ENCODE measurements at places on chromosomes 2 and 18.
A peak's percentile ranks its signal among the peaks of the same experiment; 100 is the strongest.

DNA sequence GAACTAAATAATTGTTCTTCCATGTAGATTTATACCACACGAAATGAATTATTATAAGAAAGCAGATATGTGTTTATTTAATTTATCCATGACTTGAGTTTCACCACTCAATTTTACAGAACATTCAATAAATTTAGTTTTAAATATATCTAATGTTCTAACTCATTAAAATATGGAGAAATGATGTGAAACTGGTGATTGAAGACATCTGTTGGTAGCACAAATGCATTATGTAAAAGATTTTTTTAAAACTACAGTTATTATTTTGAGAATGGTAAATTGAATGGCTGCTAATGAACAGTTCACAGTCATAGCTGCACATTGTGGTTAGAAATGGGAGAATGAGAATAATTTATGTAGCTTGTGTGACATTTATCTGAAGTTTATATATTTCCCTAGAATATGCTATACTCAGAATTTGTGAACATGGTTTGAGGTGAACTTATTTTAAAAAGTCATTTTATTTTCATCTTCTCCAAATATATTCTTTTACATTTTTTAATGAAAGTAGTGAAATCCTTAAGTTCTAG, 203.5 kb downstream of the DPP4 start:
- DNase-seq, result no peak

- DNase-seq, result no peak
These were observed 401.5 kb upstream of the ETAA1 start for GRCh38 chr2:66995636-66996035.

DNA sequence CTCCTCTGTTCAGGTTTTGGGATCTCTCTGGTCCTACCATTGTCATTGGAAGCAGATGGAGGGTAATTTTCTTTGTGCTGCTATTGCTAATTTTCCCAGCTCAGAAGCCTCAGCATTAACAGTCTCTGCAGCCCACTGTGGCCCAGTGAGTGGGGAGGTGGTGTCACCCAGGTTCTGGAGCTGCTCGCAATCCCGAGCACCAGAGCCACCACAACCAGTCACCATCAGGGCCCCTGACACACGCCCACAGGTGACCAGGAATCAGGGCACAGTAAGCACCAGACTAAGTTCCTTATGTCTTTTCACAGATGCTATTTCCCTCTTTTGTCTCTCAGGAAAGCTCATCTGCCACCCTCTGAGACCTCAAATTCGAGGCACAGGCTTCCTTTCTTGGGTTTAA, 87.9 kb downstream of the SEPTIN10 start:
- DNase-seq, result no peak

DNA sequence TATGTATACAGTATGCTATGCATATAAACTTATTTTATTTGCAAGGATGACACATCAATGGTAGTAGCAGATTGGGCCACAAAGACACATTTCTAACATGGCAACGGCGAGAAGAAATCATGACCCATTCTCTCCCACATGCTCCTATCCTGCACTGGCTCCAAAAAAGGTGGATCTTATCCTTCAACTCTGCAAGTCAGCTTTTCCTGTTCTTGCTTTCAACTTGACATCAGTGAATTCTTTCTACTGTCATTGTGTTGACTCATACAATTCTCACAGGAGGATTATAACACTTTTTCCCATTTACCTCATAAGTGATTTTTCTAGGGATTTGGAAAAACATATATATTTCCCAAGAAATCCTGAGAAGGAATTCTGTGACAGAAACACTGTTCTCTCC, 53.1 kb downstream of the ACVR1 start:
- no peak for DNase-seq

- DNase-seq, result no peak
These were observed 50.2 kb upstream of the LYPD6B start for GRCh38 chr2:148988337-148988736.

GRCh38 chr2:230643576-230644291, 68.9 kb upstream of the CAB39 start:
- peak; percentile 22 for DNase-seq

GRCh38 chr2:223779877-223780276, 57.5 kb downstream of the AP1S3 start:
- DNase-seq, result peak; percentile 18

- DNase-seq, result no peak
These were observed 275.3 kb downstream of the KCNS3 start for GRCh38 chr2:18153741-18154140.

DNA sequence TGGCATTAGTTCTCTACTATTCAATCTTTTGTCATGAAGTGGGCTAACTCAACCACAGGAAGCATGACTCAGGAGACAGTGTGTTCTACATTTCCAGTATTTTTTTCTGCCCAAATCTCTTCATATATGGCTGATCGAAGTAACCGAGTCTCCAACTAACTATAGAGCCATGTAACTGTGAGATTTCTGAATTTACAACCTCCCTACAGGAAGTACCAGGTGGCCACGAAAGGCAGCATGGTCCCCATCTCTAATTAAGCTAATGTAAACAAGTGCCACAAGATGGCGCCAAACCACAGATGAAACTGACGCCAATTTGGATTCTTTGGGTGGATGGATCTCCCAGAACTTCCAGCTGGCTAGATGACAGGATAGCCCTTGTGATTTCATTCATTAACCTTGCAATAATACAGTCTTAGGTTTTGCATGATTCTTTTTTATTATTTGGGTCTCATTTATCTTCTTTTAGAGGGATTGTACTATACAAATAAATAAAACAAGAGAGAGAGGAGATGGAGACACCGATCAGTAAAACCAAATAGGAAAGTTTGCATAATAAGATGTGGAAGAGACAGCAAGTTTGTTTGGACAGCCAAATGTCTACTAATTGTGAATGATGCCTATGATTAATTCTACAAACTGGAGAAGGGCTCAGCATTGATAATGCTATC, 18.3 kb upstream of the ARHGAP15 start:
- DNase-seq, result peak; percentile 41

- peak; percentile 42 for DNase-seq
These were observed 519 bp downstream of the METTL4 start for GRCh38 chr18:2570772-2571199.

DNA sequence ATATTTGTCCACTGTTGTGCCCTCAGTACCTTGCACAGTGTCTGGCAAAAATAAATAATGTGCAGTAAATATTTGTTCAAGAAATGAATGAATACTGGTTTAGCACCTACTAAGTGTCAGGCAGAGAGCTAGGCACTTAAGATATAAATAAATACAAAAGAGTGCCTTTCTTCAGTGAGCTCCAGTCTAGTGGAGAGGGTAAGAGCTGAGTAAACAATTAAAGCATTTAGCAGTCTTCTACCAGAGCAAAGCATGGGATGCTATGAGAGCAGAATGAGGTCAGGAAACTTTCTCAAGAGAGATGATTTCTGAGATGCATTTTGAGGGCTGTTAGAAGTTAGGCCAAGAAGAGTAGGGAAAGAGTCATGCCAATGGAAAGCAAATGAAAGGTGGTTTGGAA, 314.7 kb downstream of the DSC3 start:
- no peak for DNase-seq

- DNase-seq, result no peak
These were observed 425.5 kb upstream of the CDH2 start for GRCh38 chr18:28602391-28602790.

GRCh38 chr2:84958135-84959059, 12.6 kb upstream of the KCMF1 start:
- no peak for DNase-seq

DNA sequence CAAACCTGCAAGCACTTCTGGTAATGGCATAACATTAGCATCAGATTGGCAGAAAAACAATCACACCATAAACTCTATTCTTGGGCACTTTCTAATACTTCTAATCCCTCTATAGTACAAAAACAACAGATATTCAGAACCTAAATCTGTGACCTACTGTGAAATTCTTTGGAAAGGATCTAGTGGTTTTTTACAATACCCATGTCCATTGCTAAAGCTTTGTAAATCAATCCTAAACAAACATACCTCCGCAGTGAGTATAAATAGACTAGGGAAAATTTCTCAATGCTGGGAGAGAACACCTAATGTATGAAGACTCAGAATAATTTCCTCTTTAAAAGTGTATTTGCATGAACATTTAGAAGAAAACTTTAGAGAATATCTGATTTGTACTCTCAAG, 1098.5 kb upstream of the DDX18 start:
- DNase-seq, result no peak
